Chondrocyte (in vitro differentiated cells): ENCODE measurements at places on chromosomes 7 and 10. TPM values are rescaled to one million over a fixed set of nuclear protein-coding genes. Genes with fewer than 3 reads are reported as not detected.
A peak's percentile ranks its signal among the peaks of the same experiment; 100 is the strongest.

DNA sequence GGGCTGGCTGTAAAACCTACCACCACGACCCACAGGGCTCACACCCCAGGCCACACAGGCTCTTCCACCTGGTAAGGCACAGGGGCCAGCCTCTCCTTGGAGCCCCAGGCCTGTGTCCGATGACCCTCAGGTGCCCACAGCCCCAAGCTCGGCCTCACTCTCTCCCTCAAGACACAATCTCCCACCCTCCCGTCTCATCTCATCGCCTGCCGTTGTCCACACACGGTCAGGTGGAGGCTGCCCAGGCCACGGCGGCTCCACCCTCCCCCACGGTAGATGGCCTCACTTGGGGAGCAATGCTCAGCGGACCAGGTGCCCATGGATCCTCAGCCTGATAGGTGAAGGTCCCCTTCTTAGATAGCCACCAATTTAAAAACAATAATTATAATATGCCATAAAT is 8.7 kb upstream of the UTF1 start:
- DNase-seq, result no peak

DNA sequence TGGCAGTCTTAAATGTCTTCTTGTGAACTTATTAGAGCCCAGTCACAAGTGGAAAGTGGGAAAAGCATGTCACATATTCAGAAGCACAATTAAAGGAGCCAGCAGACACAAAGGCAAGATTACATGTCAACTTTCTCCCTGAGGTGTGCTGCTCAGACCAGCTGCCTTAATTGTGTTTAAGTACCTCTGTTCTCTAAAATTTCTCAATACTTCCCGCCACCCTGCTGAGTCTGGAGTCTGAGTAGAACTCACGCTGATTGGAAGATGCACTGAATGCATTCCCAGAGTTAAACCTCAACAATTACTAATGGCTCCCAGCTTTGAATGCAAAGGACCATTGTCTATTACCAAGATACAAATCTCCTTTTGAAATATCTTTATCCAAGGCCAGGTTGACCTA is 166.4 kb upstream of the COBL start:
- DNase-seq, result no peak

DNA sequence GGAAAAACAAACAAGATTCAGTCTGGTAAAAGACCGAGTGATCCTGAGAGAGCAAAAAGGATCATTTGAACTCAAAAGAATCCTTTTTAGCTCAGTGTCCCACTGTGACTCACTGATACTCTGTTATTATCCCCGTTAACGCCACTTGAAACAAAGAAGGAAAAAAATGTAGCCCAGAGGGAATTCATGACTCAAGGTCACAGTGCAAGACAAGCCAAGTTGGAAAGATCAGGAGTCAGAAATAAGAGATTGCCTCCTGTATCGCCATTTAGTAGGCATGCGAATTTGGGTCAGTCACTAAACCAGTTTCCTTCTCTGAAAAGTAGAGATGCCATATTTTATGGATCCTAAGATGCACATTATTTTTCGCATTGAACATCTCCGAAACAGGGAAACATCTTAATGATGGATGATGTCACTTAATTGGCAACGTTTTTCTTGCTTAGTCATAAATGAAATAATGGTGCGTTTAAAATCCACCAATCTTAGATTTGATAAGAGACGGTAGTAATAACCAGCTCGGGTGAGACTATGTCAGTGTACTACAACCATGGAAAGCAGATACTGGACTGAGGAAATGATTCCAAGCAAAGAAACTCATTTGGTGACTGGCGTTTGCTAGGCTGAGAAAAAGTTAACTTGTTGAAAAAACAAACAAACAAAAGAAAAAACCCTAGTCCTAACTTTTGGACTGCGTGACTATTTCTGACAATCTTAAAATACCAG is 502.0 kb upstream of the CELF2 start:
- no peak for DNase-seq

DNA sequence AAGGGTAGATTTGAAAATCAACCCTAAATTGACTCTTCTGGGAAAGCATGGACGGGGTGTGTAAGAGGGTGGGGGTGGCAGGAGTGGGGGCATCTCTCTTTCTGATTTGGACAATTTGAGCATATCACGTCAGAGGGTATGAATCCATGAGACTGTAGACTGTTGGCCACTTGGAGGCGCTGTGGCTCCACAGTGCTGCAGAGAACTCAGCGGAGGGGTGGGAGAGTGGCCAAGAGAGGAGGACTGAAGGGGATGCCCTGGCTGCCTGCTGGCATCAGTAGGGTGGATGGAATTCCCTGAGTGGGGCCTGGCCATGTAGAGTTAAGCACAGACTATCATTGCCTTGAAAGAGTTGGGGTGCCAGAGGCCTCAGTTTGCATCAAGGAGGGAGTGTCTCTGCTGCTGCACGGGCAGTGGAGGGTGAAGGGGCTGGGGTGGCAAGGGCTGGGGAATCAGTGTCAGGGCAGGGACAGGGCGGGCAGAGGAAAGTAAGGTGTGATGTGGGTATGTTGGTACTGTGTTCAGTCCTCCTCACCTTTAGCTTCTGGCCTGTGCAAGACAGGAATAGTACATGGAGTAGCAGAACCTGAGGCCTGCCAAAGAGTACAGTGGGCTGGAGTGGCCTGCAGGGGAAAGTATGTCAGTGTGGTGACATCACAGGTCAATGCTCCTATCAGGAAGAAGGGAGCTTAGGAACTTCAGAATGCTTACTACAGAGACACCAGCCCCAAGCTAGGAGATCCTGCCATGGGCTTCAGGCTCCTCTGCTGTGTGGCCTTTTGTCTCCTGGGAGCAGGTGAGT is 133.5 kb upstream of the PRSS58 start:
- no peak for DNase-seq

- no peak for DNase-seq
Observed at GRCh38 chr7:105439174-105439893, 50.6 kb upstream of the SRPK2 start.

GRCh38 chr10:124300224-124300623 is 118.5 kb downstream of the OAT start:
- DNase-seq, result peak; percentile 44

- peak; percentile 36 for DNase-seq
Observed at GRCh38 chr10:132329565-132330485, 2.2 kb upstream of the LRRC27 start.

The GPR141 gene
- not detected in 3 replicates for total RNA-seq

DNA sequence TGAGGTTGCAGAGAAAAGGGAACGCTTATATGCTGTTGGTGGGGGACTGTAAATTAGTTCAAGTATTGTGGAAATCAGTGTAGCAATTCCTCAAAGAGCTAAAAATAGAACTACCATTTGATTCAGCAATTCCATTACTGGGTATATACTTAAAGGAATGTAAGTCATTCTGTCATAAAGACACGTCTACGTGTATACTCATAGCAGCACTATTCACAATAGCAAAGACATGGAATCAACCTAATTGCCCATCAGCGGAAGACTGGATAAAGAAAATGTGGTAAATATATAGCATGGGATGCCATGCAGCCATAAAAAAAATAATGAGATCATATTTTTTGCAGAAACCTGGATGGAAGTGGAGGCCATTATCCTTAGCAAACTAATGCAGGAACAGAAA is 100.0 kb upstream of the NPSR1 start:
- no peak for DNase-seq

GRCh38 chr7:94888551-94888950 is 18.8 kb upstream of the PPP1R9A start:
- DNase-seq, result no peak

The ZP3 gene
- not detected in 3 replicates for total RNA-seq

DNA sequence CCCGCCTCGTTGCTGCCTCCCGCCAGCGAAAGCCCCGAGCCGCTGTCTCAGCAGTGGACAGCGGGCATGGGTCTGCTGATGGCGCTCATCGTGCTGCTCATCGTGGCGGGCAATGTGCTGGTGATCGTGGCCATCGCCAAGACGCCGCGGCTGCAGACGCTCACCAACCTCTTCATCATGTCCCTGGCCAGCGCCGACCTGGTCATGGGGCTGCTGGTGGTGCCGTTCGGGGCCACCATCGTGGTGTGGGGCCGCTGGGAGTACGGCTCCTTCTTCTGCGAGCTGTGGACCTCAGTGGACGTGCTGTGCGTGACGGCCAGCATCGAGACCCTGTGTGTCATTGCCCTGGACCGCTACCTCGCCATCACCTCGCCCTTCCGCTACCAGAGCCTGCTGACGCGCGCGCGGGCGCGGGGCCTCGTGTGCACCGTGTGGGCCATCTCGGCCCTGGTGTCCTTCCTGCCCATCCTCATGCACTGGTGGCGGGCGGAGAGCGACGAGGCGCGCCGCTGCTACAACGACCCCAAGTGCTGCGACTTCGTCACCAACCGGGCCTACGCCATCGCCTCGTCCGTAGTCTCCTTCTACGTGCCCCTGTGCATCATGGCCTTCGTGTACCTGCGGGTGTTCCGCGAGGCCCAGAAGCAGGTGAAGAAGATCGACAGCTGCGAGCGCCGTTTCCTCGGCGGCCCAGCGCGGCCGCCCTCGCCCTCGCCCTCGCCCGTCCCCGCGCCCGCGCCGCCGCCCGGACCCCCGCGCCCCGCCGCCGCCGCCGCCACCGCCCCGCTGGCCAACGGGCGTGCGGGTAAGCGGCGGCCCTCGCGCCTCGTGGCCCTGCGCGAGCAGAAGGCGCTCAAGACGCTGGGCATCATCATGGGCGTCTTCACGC is 825 bp downstream of the ADRB1 start:
- DNase-seq, result no peak
